Muscle of leg (tissue), 16 donors: ENCODE measurements at places on chromosomes 6 and 20. TPM values are rescaled to one million over a fixed set of nuclear protein-coding genes. Genes with fewer than 3 reads are reported as not detected.

KIF25 gene
- polyA plus RNA-seq: 0.67 TPM

ZBP1 gene
- polyA plus RNA-seq: 0.18 TPM

CLIC5 gene
- polyA plus RNA-seq: 14.6 TPM

DSN1 gene
- polyA plus RNA-seq: 10.2 TPM

GRCh38 chr20:3616250-3616649 is 46.9 kb downstream of the GFRA4 start:
- no peak for DNase-seq

DNA sequence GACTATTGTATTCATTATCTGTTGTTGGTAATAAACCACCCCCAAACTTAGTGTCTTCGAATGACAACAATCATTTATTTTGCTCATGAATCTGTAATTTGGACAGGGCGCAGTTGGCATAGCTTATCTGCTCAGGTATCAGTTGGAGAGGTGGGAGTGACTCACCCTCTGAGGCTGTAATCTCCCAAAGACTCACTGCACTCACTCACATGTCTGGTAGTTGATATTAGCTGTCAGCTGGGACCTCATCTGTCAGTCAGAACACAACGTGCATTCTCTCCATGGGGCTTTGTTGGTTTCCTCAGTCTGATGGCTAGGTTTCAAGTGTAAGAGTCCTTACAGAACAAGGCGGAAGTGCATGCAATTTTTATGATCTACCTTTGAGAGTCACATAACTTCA is 219.0 kb upstream of the PRND start:
- no peak for DNase-seq

- no peak for DNase-seq
These were observed 747.6 kb downstream of the HDGFL1 start for GRCh38 chr6:23316931-23317330.

GRCh38 chr6:118356686-118357085 is 191.4 kb upstream of the PLN start:
- DNase-seq: no peak

- no peak for DNase-seq
These were observed 49.9 kb upstream of the CST7 start for GRCh38 chr20:24899153-24899552.

- no peak for DNase-seq
These were observed 44.5 kb upstream of the DACT2 start for GRCh38 chr6:168363811-168364792.

- DNase-seq: no peak
These were observed 22.7 kb upstream of the PRDM1 start for GRCh38 chr6:106063448-106063850.

DNA sequence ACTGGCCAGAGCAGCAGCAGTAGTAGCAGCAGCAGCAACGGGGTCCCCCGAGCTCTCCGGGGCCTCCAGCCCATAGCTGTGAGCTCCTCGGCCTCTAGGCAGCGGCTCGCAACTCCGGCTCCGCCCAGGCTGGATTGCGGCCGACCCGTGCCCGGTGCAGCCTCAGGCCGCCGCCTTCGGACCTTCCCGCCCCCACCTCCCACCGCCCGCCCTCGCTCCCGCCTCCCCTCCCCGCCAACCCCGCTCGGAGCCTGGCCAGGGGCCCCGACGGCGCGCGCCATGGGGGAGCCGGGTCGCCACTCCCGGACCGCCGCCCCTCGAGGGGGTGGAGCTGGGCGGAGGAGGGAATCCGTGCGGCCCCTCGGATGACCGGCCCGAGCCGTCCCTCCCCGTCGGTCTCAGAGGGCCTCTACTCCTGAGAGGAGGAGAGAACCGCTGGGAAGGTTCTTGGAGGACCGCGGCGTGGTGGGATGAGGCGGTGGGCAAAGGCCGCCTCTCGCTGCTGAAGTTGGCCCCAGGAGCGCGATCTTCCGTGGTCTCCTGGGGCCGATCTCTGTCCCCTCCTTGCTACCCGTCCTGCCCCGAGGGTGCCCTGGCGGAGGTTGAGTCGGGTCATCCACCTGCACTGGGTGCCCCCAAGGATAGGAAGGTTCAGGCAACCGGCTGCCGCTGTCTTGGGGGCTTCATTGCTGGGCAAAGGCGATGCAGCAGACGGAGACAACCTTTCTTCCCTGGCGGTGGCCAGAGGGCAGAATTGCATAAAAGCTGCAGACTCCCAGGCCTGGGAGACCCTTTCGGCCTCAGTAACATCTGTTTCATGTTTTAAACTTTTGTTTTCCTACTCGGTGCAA is at the start of gene ADAM33:
ADAM33 (minus strand) TSS at position 80 of the 851 bp plus-strand sequence; CDS start at position 74, 6 bp downstream.
- DNase-seq: peak; percentile 79
